Calu3 (cell line): ENCODE measurements at places on chromosomes 11 and 22.
A peak's percentile ranks its signal among the peaks of the same experiment; 100 is the strongest.

GRCh38 chr11:20647976-20648565 lies 21.3 kb upstream of the NELL1 start:
- peak; percentile 61 for DNase-seq

DNA sequence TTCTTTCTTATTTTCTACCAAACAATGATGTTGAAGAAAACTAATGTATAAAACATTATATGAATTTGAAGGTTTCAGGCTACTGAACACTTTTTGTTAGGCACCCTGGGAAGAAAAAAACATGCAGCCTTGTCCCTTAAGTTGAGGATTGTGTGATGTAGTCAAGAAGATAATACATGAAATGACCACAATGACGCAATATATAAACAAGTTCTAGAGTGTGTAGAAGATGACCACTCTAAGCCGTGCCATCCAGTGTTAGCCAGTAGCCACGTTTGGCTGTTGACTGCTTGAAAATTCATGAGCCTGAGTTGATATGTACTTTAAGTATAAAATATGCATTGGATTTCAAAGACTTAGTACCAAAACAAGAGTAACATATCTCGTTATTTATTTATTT lies 16.2 kb downstream of the SWAP70 start:
- no peak for DNase-seq

DNA sequence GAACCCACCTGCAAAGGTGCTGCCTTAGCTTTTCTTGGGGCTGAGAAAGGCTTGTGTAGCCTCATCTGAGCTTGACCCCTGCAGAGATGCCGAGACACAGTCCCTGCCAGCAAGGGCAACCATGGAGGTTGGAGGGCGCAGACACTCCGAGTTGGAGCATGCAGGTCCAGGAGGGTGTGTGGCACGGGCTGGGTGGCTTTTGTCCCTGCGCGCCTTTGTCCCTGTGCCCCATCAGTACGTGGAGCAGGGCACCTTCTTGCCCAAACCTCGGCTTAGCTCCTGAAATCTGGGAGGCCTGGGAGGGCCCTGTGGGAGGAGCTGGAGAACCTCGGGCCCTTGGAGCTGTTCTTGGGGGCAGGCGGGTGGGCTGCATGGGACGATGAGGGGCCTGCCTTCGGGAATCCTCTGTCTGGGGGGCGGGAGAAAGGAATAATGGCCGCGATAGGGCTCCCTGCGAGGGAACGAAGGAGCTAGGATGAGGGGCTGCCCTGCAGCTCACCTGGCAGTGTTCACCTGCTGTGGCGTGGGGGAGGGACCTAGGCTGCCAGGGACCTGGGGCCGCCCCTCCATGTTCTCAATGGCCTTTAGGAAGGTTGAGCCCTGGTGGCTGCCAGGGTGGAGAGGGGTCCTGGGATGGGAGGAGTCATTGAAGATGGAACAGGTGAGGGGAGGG lies 3.4 kb downstream of the BRSK2 start:
- DNase-seq = no peak

DNA sequence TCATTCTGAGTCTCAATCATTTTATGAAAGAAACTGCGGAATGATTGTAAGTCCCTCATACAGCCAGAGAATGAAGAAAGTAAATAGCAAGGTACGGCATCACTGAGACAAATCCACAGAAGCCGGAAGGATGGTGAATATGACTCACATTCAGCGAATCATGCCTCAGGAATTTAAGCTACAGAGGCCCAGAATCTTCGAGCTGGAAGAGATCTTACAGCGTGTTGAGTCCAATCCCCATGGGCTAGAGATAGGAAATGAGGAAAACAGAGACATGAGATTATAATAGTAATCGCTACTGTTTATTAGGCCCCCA lies 173.2 kb downstream of the KIF18A start:
- DNase-seq = peak; percentile 53

DNA sequence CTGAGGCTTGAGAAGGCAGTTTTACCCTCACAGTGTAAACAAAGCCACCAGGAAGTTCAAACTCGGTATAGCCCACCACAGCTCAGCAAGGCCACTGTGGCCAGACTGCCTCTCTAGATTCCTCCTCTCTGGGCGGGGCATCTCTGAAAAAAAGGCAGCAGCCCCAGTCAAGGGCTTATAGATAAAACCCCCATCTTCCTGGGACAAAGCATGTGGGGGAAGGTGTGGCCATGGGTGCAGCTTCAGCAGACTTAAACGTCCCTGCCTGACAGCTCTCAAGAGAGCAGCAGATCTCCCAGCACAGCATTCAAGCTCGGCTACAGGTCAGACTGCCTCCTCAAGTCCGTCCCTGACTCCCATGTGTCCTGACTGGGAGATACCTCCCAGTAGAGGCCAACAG lies 69.7 kb downstream of the TTC28 start:
- DNase-seq = no peak

DNA sequence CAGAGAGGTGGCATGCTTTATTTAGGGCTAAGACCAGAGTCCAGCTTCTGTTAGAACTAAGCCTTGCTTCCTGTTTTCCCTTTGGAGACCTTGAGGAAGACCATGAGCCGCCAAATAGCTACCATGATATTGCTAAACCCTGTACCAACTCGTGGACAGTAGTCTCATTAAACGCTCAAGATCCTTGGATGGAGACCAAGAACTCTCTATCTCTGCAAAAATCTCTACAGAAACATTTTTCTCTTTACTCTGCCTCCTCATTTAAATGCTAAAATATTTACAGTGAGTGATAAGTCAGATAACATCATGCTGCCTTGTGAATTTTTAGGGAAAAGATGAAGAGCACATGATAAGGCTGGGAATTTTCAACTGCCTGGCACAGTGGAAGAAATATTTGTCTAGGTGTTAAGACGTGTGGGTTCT lies 197.8 kb downstream of the MAML2 start:
- no peak for DNase-seq

DNA sequence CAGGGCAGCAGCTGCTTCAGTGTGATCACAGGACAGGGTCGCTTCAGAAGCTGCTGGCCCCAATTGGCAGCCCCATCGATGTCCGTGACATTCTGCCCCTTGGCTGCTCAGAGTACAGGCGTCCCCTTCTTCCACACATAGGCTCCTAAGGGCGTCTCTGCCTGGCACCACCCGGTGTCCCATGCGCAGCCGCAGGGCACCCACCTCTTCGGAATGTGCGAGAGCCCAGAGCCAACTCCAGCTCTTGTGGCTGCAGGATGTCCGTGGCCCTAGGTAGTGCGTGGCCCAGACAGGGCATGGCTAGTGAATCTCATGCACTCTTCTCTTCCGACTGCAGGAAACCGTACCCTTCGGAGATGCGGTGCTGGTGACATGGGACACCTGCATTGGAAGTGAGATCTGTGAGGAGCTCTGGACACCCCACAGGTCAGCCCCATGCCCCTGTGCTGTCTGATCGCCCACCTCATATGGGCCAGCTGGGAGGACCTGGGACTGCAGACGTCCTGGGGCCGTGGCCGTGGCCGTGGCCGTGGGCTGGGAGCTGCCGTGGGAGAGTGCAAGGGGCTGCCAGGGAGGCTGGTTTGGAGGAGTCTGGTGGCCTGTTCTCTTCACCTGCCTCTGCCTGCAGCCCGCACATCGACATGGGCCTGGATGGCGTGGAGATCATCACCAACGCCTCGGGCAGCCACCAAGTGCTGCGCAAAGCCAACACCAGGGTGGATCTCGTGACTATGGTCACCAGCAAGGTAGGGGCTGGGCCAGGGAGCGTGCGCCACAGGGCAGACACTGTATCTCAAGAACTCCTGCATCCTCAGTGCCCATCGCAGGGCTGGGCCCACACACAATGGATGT lies 20.2 kb downstream of the NADSYN1 start:
- DNase-seq = no peak

GRCh38 chr11:105705786-105706530 lies 96.1 kb downstream of the GRIA4 start:
- no peak for DNase-seq

- DNase-seq = peak; percentile 10
These were observed 82.9 kb downstream of the KIRREL3 start for GRCh38 chr11:126917531-126918204.

DNA sequence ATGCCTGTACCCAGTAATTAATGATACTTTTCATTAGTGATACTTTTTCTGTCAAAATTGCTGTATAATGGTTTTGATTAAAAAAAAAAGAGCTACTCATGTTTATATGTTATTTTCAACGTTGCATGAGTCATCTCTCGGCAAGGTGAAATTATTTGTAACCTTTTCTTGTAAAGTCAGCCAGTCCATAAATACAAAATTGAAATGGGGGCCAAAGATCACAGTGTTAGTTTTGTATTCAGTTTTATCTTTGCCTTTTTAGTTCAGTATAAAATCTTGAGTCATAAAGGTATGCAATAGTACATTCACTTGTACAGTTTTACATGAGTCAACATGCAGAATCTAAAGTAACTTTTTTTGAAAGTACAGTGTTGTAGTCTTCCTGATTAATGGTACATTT lies 4.3 kb downstream of the ARHGEF12 start:
- DNase-seq = no peak
